ENCODE measurements at places on chromosomes 6 and 20. TPM values are rescaled to one million over a fixed set of nuclear protein-coding genes. Genes with fewer than 3 reads are reported as not detected.

- DNase-seq: no peak
These were observed 40.0 kb upstream of the SLC2A12 start for GRCh38 chr6:134092449-134092848.

DNA sequence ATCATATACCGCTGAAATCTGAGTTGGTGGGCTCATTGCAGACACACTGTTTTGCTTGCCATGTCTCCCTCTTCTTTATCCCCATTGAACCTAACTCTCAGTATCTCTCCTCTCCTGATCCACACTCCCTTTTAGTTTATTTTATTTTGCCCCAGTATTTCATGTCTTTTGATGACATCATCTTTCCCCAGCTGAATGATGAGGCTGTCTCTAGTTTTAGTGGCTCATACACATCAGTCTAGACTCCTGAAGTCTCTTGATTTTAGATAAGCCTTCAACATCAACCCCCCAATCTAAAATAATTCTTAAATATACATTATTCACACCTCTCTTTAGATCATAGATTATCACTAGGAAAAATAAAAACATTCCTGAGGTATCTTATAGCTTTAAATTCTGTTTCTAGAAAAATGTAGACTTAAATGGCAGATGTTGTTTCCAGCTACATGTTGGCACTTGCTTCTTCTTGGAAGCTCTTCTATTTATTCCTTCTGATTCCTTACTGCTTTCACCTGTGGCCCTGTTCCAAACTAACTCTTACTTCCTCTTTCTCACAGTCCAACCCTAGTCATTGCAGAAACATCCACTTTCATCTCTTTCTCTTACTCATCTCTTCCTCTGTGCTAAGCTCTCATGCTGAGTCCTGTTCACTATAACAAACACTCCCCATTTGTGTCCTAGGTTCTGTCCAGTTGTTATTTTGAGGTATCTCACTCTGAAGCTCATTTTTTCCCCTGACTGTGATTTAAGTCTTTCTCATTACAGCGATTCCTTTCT, 191.9 kb upstream of the SLC35B3 start:
- DNase-seq: no peak

GRCh38 chr6:90694802-90695201, 107.9 kb upstream of the MAP3K7 start:
- no peak for DNase-seq

DNA sequence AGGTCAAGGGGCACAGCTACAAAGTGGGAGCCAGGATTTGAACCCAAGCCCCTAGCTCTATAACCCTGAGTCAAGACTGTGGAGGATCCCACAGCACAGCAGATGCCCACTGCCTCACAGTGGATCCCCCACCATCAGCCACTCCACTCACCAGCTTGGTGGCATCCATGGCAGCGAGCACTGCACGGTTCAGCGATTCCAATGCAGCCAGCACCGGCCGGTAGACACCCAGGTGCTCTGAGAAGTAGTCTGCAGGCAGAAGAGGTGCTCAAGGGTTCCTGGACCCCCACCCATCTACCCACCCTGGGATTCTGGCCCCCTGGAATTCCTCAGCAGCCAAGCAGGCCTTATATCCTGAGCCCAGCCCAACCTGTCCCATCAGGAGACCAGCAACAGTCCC, 2.5 kb downstream of the ACTL10 start:
- DNase-seq: no peak

Gene SLC22A7
- total RNA-seq: not detected

Gene MEP1A
- 0.09 TPM for total RNA-seq

GRCh38 chr20:14764511-14765369, 427.3 kb upstream of the FLRT3 start:
- DNase-seq: peak; percentile 75

DNA sequence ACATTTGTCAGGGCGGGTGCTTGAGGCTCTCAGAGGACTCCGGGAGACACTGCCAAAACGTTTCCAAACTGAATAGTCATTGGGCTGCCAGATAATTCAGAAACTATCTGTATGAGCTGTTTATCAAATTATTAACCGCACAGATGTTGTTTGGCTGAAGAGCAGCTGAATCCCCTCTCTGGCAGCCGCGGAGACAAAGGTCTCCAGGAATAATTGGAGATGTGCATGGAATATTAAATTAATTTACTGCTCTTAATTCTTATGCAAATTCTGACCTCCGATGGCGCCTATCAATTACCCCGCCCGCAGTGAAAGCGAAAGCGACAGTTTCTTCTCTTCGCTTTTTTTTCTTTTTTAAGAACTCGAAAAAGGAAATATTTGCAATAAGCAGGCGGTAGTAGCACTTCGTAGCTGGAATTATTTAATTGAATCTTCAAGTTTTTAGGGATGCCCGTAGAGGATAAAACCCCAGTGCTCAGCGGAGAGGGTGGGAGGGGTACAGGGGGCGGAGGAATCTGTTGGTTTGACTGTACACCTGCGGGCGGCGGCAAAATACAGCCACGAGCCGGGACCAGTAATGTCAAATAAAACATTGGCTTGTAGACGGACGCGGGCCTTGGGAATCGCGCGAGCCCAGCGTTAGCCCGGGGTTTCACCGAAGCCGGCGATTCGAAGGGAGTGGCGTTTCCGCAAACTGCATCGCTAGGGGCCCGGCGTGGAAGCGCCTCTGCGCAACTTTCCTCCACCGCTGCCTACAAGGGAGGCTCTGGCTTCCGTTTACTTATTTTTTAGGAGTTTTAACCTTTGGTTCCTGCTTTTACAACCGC, 6.2 kb downstream of the LINC00237 start:
- peak; percentile 41 for DNase-seq

DNA sequence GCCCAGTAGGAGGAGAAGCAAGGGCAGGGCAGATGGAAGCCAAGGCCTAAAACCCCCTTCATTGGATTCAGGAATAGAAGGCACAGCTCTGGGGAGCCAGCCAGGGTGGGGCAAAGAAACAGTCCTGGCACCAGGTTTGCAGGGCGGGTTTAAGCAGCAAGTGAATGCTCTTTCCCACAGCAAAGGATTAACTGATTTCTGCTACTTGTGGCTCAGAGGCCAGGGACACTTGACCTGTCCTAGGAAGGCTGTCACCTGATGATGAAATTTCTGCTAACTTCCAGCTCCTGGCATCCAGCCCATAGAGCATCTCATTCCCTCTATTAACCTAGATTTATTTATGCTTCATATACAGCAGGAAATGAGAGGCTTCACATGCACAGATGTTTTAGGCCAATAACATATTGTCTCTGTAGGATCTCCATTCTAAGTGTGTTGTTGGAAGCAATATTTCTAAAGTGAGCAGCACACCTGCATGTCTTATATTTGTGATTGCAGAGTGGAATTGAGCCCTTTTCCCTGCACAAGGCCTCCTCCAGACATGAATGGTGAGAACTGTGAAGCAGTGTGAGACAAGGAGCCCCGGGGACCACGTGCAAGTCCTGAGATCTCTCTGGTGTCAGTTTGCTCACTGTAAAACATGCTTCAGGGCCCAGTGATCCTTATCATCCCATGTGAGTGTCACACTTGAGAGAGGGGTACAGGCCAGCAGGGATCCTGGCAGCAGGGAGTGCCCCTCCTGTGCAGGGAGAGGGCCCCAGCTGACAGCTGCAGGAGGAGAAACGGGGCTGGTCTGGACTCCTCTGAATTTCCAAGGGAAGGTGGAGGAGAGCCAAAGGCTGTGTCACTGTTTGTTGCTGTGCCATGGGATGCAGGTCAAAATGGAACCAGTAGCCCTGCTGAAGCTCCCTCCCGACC, 41.1 kb upstream of the CST5 start:
- no peak for DNase-seq

DNA sequence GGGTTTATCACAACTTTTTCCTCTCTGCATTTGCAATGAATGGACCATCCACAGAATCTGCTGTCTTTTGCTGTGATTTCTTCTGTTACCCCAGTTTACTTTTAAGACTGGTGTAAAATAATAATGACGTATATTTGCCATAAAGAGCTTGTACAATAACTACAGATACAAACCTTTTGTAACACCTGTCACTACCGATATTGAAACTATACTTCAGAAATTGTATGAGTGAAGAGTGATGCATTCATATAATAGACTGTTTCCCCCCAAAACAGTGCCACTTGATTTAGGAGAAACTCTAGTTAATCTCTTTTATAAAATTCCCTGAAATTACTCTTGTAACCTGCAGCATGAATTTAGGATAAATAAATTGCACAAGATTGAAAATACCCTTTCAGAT, 26.4 kb upstream of the PIM1 start:
- DNase-seq: no peak

Gene TSPYL4
- total RNA-seq: 30.0 TPM

DNA sequence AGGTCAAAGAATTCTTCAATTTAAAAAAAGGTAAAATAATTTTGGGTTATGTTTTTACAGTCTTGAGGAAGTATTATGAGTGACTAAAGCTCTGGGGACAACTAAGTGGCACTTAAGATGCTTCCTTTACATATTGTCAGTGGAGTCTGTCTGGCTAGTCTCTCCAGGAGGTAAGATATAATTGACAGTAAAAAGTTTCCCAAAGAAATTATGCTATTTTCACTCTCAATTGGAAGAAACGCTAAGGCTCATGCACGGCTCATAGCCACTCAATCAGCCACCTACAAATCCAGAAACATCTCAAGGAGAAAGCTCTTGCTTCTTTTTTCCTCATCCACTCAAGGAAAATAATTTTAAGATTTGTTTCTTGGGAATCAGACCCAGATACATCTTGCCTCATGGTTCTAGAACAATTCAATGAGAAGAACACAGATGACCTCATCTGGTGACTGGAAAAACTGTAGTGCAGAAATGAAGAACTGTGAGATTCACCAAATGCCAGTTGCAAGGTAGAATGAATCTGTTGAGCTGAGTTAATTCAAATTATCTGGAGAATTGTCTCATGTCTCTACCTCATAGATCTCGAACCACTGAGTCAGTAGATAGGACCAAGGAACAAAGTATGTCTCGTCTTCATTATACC, 252.9 kb downstream of the TPBG start:
- DNase-seq: no peak

GRCh38 chr20:62307226-62308101, 4.7 kb downstream of the ADRM1 start:
- no peak for DNase-seq

DNA sequence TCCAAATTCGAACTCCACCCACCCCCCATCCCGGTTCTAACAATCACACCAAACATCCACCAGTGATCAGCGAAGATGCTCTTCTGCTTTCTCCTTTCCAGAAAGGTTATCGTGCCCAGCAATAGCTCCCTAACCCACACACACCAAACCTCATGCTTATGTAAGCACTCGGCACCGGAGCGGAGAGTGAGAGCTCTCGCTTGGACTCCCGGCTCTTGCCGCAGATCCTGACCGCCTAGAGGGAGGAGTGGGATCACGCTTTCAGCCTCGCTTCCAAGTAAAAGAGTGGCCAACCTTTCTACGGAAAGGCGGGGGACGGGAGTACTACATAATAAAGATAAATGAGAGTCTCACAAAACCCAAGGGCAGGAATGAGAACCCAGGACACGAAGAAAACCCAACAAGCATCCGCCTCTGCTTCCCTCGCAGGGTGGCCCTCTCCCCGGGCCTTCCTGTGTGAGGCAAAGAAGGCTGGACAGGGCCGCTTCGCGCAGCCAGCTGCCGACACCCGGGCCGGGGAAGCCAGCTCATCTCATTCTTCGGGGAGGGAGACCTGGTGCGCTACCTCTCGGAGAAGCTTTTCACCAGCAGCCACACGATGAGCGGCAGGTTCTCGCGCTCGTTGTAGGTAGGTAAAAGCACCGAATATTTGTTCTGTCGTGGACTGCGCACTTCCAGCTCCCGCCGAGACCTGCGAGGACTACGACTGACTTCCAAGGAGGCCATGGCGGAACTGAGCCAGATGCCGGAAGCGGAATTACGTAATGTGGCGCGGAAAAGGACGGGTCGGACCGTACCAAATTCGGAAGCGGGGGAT, at the start of gene DPM1:
Gene DPM1, minus strand, starts transcription at position 735 of the 817 bp plus-strand sequence. Its CDS starts 9 bp downstream, at position 726.
- no peak for DNase-seq

Gene TRAPPC3L
- 0.28 TPM for total RNA-seq

Gene TREM2
- 10.7 TPM for total RNA-seq

GRCh38 chr6:5540370-5540769, 279.1 kb downstream of the FARS2 start:
- no peak for DNase-seq

Gene SLC25A27
- 99.3 TPM for total RNA-seq

- no peak for DNase-seq
These were observed 102.3 kb downstream of the UBE3D start for GRCh38 chr6:82963191-82963925.

- DNase-seq: no peak
These were observed 25.1 kb downstream of the CHMP4B start for GRCh38 chr20:33836277-33836676.

DNA sequence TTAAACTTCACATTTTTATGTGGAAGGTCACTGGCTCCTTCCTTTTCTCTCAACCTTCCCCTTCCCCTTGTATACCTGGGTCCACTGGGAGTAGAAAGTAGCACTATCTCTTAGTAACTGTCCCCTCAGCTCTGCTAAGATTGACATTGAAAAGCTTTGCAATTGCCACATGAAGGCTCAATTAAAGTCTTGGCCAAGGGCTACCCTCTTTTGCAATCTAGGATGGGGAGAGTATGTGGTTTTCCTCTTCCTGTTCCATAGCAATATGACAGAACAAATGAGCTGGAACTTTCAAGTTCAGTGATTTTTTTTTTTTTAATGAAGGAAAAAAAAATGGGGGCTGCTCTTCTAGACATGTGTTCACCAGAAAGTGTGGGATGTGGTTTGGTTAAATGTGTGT, 37.1 kb downstream of the PROKR2 start:
- DNase-seq: no peak

Gene VNN1
- total RNA-seq: 3.1 TPM

Gene BTNL2
- total RNA-seq: not detected

DNA sequence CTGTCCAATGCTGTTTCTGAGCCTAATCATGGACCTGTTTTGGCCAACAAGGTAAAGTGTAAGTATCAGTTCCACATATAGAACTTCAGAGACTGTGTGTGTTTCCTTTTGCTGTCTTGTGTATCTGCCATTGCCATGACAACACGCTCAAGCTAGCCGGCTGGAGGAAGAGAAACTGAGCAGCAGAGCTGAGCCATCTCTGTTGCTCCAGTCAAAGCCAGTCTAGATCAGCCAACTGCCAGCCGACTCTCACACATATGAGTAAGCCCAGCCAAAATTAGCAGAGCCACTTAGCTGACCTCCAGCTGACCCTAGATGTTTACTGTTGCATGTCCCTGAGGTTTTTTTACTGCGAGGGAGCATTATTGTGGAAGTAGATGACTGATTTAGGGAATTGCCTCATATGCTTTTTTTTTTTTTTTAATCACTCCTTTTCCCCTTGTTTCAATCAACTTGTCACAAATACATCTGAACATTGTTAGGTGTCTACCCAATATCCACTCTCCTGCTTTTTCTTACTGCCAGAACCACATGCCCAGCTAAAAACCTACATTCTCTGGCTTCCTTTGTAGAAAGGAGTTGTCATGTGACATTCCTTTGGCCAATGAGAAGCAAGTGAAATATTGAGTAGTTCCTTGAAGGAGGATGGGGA, 304.3 kb upstream of the SUPT3H start:
- DNase-seq: peak; percentile 29

DNA sequence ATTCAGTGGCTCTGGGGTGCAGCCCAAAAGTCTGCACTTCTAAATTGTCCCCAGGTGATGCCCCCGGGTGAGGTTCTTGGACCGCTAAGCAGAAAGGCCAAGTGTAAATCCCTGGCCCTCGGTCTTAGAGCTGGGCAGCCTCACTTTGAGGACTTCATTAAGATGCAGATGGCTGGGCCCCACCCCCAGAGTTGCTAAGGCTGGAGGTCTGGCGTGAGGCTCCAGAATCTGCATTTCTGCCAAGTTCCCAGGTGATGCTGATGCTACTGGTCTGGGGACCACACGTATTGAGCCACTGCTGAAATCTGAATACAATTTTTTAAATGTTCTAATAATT, 735 bp upstream of the SLC23A2 start:
- peak; percentile 6 for DNase-seq
